OCI-LY7 (cell line): ENCODE measurements at places on chromosomes 11 and 22. TPM values are rescaled to one million over a fixed set of nuclear protein-coding genes. Genes with fewer than 3 reads are reported as not detected.

DNA sequence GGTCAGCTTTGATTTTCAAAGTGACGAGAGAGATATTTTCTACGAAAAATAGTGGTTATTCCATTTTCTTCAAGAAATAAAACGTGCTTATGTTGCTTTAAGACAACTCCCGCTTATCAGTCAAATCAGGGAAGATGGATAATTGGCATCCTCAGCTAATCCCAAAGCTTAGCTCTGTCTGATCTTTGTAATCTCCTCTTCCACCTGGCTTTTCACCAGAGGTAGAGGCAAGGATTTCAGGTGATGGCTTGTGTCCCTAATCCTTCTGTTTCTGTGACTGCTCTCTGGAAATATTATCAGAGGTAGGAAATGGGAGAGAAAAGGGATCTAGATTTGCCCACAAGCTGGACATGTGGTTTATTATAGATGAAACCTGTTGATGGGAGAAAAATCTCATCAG, 78.9 kb downstream of the DBX1 start:
- no peak for DNase-seq

DNA sequence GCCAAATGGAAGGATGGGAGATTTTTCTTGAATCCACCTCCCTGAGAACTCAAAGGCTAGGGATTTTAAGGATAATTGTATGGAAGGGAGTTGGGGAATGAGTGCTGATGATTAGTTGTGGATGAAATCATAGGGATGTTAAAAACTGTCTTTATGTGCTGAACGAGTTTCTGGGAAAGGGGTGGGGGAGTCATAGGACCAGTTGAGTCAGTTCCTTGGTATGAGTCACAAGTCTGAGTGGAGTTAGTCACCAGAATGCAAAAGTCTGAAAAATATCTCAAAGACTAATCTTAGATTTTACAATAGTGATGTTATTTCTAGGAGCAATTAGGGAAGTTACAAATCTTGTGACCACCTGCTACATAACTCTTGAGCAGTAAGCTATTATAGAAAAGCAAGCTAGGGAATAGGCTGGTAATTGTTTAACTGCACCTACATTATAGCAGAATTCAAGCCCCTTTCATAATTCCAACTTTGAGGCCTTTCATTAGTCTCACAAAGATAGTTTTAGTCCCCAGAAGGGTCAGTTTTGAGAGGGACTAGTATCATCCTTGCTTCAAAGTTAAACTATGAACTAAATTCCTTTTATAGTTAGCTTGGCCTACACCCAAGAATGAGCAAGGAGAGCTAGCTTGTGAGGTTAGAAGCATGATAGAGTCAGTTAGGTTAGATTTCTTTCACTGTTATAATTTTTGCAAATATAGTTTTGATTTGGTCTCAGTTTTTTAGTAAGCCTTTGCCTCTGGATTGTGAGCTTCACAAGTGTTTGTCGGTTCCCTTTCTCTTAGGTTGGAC, 668.0 kb downstream of the ETS1 start:
- no peak for DNase-seq

GRCh38 chr11:97937501-97937900, 1083.2 kb upstream of the CNTN5 start:
- DNase-seq: no peak

- DNase-seq: no peak
Measured at GRCh38 chr11:83970061-83970671, 684.0 kb upstream of the CCDC90B start.

GRCh38 chr11:132064987-132065620, 694.7 kb downstream of the NTM start:
- no peak for DNase-seq

- DNase-seq: no peak
Measured at GRCh38 chr11:57457643-57458023, 2.7 kb upstream of the RTN4RL2 start.

DNA sequence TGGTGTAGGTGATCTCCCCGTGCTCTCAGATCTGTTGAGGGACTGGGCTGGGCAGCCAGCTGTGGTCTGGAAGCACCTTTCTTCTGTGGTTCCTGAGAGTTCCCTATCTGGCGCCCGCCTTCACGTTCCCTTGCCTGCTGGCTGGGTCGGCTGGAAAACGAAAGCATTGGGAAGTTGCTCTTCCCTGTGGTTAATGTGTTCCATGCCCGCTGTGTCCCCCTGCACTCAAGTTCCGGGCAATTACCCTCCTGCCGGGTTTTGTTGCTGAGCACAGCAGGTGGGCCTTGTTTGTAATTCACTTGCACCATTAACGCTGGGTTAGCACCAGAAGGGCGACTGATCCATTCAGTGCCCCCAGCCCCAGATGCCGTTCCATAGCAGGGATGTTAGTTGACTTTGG, 134.1 kb downstream of the GRIK4 start:
- no peak for DNase-seq

DNA sequence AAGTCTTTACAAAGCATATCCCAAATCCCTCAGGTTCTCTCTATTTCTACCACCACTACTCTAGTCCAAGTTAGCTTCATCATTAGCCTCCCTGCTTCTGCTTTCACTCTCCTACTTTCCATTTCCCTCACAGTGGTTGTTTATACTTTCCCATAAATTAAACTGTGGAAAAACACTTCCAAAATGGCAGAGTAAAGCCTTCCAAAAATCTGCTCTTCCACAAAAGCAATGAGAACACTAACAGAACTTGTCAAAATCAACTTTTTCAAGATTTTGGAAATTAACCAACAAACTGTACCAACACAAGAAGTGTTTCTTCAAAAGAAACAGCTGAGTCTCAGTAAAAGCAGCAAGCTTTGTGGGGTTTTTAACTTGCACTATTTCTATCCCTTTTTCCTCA, 71.8 kb downstream of the TTC28 start:
- no peak for DNase-seq

Gene FOLR3
- not detected in 2 replicates for total RNA-seq

Gene FGF19
- total RNA-seq: not detected in 2 replicates

Gene SPTY2D1
- total RNA-seq: 15.8 and 16.9 TPM in 2 replicates
